ENCODE measurements at places on chromosomes 4 and X.

DNA sequence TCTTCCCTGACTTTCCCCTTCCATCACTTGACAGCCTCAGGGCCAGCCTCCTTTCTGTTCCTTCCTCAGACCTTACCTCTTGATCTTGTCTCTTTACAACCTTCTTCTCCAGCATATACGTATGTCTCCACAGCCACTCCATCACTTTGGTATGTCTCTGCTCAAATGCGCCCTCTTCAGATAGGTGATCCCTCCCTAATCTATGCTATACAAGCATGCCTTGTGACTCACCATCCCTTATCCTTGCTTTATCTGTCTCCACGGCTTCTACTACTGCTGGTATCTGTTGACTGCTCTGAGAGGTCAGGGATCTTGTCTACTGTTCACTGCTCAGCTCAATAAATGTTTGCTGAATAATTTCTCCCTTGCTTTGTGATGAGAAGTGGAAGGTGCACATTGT, 9.0 kb downstream of the ARAP2 start:
- DNase-seq: no peak

GRCh38 chr4:181661923-181662322, 581.3 kb upstream of the TENM3 start:
- DNase-seq: no peak

GRCh38 chr4:121150003-121150402, 14.1 kb downstream of the TNIP3 start:
- no peak for DNase-seq

DNA sequence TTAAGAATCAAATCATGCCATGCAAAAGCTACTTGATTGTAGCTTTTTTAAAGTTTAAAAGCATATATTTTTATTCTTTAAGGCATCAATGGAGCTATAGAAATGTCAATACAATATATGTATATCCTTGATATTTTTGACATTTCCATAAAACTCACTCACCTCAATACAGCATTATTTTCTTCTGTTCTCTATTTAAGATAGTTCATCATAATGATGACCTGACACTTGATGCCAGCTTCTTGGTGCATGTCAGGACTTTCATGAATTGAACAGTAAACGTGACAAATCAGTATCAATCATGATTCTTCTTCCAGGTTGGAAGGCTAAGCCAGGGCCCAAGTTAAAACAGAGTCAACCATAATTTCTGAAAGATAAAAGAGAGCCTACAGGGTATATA, 33.6 kb upstream of the ATP8A1 start:
- no peak for DNase-seq

- DNase-seq: no peak
These were observed 163.9 kb upstream of the MAMLD1 start for GRCh38 chrX:150199181-150199580.
